ENCODE measurements at places on chromosomes 13 and 19. TPM values are rescaled to one million over a fixed set of nuclear protein-coding genes. Genes with fewer than 3 reads are reported as not detected.

DNA sequence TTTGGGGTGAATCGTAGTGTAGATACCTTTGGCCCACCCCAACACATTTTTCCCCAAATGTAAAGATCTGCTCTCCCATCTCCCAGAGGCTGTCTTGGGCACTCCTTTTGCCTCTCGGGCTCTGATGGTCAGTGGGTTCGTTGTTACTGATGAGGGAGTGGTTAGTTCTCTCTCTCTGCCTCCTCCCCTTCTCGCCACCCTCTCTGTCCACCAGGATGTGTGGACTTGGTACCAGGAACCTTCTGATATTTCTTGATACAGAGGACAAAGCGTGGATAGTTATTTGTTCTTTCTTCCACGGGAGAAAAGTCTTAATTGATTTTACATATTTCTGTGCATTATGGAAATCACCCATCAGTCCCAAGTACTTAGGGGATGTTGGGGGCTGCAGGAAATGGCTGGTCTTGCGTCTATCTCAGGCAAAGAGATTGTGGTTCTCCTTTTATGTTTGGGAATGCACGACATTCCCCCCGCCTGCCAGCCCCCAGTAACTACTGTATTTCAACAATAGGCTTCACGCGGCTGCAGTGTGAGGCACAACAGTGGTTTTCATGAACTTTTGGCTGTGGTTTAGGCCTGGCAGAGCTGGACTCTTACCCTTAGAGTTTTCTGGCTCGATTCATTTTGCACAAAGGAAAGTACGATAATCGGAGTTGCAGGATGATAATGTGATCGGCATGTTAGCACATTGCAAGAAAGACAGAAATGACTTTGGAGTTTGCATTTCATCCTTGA is 79.0 kb upstream of the ZNF536 start:
- DNase-seq, result no peak

DNA sequence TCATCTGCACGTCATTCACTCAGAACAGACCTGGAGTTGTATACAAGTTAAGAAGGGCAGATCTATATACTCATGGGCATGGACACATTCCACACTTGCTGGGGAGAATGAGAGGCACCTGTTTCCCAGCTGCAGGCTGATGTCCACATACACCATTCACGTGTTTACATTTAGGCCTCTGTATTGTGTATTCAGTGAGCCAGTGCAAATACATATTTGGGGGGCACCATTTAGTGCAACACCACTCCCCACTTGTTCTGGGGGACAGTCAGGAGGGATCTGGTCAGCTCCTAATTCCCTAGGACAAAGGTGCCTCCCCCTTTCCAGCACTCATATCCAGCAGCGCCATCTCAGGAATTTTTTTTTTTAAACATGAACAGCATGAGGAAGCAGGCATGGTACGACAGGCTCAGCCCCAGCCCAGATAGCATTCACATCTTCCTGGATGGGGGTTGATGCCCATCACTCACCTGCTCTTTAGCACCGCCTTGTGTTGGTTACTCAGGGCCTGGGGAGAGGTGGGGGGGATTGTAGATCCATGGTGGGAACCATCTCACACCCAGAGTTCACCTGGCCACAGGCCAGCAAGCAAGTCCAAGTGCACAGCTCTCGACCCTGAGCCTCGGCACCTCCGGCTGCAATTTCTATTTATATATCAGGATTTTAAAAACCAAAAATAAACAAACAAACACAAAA is 56.9 kb upstream of the ZNF254 start:
- DNase-seq, result no peak

CBLC gene
- 92.6 TPM for total RNA-seq

DNA sequence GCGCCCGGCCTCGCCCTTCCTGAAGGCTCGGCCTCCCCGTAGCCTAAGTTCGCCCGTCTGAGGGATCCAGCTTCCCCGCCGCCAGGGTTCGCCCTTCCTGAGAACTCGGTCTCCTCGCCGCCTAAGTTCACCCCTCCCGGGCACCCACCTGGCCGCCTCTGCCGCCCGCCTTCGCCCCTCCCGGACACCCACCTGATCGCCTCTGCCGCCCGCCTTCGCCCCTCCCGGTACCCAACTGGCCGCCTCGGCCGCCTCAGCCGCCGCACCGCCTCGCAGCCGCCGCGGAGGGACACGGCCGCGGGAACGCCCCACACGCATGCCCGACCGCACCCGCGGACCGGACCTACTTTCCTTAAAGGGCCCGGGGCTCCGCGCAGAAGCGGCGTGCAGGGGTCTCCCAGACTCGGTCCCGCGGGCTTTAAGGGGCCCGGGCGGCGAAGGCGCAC is at the start of gene MOB3A:
Gene MOB3A, minus strand, starts transcription at position 293 of the 446 bp plus-strand sequence. CDS start 17,766 bp downstream, outside the sequence.
- peak; percentile 92 for DNase-seq

- DNase-seq, result no peak
Measured at GRCh38 chr13:101624210-101624922, 171.9 kb downstream of the ITGBL1 start.

GRCh38 chr13:49062297-49062896 is 86.7 kb downstream of the FNDC3A start:
- no peak for DNase-seq

DNA sequence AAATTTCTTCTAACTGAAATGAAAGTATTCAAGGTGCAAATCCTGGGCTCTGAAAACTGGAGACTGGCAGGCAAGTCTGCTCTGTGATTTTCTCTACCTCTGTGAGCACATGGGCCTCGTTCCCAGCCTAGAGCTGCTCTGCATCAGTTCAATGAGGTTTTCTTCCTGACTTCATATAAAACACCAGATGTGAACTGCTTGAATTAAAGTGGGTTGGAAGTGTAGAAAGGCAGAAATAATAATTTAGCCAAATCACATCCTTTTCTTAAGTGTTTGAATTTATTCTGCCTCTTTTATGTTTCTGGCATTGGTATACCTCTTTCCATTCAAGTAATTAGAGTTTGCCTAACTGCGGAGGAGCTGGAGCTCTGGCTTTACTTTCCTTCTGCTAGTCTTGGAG is 540.8 kb downstream of the OLFM4 start:
- DNase-seq, result no peak

DNA sequence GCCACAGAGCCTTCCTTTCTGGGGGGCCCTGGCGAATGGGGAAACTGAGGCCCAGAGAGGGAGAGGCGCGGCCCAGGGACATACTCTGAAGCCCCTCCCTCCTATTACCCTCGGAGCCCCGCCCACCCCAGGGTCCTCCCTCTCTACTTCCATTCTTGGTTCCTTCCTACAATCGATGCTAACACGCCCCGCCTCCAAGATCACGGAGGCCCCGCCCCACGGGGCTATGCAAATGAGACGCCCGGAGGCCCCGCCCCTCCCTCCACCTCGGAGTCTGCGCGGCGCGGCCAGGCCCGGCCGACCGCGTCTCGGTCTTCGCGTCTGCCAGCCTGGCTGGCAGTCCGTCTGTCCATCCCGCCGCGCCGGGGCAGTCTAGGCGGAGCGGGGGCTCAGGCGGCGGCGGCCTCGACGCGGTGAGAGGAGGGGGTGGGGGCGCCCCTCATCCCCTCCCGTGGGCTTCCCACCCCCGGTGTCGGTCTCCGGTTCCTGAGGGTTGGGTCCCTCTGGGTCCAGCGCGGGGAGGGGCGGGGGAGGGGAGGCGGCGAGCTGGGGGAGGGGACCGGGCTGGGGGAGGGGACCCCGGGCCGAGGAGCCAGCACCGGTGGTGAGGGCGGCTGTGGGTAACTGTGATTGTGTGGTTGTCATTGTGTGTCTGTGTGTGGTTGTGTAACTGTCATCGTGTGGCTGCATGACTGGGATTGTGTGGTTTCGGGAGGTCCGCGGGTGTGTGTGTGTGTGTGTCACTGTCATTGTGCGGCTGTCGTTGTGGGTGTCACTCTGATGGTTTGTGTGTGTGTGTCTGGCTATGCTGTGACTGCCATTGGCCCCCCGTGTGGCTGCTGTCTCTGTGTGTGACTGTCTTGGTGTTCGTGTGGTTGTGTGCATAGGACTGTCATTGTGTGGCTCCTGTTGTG is at the start of gene PLPPR2:
Gene PLPPR2, plus strand, starts transcription at position 273 of the 914 bp plus-strand sequence. CDS start 2,242 bp downstream, outside the sequence.
- peak; percentile 94 for DNase-seq

PLIN5 gene
- 4.5 TPM for total RNA-seq

DNA sequence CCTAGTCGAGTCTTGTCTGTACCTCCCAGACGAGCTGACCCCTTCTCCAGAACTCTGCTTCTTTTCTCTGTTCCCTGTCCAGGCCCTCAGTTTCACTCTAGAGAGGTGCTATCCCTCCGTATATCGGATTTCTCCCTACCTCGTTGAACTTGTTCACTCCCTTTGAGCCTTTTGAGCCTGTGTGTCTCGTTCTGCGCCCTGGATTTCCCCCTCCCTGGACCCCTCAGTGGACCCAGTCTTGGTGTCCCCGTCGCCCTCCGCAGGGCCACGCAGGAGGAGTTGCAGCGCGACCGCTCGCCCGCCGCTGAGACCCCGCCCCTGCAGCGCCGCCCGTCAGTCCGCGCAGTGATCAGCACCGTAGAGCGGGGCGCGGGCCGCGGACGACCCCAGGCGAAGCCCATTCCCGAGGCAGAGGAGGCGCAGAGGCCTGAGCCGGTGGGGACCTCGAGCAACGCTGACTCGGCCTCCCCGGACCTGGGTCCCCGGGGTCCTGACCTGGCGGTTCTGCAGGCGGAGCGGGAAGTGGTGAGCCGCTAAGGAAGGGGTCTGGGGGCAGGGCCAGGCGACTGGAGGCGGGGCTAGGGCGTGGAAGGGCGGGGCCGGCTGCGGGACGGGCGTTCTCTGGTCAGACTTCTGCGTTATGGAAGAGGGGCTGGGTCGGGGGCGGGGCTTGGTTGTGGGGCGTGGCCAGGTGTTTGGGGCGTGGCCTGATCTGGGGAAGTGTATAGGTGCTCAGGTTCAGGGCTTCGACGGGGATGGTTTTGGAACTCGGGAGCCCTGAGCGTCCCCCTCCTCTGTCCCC is 5.5 kb downstream of the EPS8L1 start:
- peak; percentile 98 for DNase-seq

DNA sequence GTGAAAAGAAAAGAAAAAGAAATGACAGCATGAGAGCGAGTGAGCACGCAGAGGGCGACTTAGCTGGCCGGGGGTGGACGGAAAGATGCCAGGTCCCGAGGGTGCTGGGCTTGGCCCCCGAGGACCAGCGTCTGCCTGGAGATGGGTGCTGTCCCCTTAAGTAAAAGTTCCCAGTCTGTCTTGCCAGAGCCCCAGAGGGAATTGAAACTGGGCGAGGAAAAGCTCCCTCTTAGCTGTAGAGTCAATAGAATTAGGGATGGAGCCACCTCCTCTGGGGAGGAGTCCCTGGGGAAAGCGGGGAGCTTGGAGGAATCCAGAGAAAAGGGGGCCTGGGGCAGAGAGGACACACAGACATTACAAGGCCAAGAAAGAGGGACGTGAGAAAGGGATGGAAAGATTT is 13.3 kb downstream of the BCAM start:
- no peak for DNase-seq

SF3A2 gene
- total RNA-seq, result 60.6 TPM

- DNase-seq, result no peak
Measured at GRCh38 chr19:45125360-45125759, 32.4 kb downstream of the PPP1R37 start.

DNA sequence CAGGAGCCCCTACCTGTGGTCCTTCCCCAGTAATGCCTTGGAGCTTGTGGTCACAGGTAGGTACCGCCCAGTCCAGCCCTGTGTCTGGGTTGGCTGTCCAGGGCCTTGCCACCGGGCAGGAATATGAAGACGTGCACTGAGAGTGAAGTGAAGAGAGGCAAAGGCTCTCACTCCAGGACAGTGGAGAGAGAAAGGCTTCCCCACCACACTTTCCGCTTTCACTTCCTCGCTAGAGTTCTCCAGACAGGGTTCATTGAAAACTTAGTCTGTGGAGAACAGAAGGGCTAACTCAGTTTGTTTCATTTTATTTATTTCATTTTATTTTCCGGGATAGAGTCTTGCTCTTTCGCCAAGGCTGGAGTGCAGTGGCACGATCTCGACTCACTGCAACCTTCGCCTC is 14.2 kb downstream of the FCAR start:
- peak; percentile 3 for DNase-seq

- DNase-seq, result no peak
Measured at GRCh38 chr19:30225676-30226463, 146.3 kb upstream of the ZNF536 start.

DNA sequence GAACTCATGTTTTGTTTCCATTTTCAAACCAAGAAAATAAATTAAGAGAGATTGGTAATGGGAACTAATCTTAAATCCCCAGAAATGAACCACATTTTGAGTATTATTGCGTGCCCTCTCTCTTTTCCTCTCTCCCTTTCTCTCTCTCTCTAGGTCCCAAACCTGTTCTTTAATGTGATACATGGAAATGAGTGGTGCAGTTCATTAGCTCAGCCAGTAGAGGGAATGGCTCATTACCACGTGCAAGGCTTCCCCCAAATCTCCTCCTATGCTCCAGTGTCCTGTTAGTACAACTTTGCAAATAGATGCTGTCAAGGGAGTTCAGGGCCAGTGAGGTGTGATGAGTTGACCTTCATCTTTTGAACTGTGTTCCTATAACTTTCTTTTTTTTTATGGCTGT is 178.4 kb downstream of the FGF9 start:
- DNase-seq, result no peak

DNA sequence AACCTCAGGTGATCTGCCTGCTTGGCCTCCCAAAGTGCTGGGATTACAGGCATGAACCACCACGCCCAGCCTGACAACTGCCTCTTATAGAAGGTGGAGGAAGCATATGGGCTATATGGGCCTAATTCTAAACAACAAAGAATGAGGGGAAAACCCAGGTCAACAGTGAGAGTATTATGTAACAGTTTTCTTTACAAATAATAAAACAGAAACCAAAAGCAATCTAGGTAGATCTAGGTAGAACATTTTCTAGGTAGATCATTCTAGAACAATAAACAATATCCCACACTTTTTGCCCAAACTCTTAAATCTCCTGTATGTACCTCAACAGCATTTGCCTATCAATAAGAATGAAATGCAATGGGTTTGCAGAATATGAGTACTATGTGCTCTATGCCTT is 267.4 kb downstream of the ABCC4 start:
- no peak for DNase-seq
